ENCODE measurements at places on chromosomes 3 and 15.

DNA sequence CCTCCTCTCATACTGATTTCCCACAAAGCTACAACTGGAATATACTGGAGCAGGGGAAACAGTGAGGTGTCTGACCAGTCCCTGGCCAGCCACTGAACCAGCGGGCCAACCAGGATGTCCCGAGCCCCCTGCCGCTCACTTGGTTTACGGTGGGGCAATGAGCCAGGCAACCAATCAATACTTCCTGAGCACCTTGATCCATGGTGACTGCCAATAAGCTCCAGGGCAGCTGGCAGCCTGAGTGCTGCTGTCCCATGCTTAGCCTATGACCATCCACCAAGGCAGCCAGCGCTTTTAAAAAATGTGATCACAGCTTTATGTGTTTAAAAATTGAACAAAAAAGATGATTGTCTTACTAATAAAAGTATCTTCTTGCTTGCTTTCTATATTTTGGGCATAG lies 4.2 kb downstream of the SCN10A start:
- no peak for DNase-seq

- DNase-seq = no peak
These were observed 1070.4 kb downstream of the ROBO1 start for GRCh38 chr3:78697426-78697825.

- DNase-seq = no peak
These were observed 10.0 kb downstream of the ANKDD1A start for GRCh38 chr15:64921711-64922110.

DNA sequence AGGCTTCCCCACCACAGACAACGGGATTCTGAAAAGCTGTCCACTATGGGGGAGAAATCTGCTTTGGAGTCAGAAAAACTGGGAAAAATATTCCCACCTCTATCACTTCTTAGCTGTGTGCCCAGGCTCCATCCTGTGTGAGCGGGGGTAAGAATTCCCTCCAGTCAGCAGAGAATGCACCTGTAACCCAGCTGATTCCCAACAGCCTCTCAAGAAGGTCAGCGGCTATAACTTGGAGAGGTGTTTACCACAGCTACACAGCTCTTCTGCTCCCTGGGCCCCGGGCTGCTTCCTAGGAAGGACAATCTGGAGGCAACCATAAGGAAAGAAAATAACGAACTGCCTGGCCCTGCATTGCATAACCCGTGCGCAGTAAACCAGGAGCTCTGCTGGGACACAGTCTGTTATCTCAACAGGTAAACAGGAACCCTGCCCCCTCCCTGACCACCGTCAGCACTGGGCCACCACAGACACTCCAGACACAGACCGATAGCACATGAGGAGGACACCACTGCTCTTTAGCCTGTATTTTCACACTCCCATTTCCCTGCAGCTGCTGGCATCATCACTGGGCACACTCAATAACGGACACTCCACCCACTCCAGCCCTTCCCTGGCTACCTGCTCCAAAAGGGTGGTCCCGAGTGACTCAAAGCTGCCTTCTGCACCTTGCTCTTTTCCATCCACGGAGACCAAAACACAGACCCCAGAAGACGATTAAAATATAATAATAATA lies 2.1 kb downstream of the RAB43 start:
- DNase-seq = peak; percentile 59

DNA sequence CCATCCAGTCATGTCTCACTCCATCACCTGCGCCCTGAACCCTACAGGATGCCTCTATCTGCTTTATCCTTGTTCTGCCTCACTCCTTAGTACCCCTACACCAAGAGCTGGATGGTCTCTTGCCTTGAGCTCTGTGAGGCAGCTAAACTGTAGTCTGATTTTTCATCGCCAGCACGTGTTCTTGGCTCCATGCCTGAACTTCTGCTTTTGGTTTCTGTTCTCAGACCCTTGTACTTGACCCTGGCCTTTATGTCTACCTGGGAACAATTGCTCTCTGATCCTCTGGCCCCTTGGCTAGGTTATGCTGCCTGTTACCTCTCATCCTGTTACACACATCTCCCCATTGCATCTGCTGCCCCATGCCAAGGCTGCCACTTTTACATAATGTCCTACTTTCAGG lies 318.0 kb upstream of the LMCD1 start:
- DNase-seq = no peak

DNA sequence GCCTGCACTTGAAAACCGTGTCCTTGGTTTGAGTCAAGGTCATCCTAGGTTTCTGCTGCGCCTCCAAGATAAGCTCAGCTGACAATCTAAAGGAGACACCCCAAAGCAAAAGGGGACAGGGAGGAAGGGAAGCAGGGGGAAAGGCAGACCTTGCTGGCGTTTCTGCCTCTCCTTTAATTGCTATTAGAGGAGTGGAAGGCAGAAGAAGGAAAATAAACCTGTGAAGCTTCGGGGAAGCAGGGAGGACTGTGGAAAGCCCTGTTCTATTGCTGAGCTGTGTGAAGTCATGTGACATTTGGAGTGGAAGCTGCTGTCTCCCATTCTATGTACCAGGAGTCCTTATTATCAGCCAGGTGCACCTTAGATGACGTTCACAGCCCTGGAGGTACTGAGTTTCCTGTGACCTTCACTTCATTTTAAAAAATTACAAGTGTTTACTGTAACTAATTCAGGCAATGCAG lies 21.5 kb upstream of the CHD2 start:
- no peak for DNase-seq

Measured in posterior cingulate gyrus (tissue), 11 donors.